ENCODE measurements at places on chromosomes 12 and 14.
A peak's percentile ranks its signal among the peaks of the same experiment; 100 is the strongest.

GRCh38 chr12:58206876-58207275, 265.5 kb downstream of the ATP23 start:
- DNase-seq = no peak

- no peak for DNase-seq
Observed at GRCh38 chr12:98408681-98409080, 106.7 kb upstream of the TMPO start.

- DNase-seq = peak; percentile 7
Observed at GRCh38 chr12:112946236-112947000, 8.1 kb downstream of the OAS3 start.

DNA sequence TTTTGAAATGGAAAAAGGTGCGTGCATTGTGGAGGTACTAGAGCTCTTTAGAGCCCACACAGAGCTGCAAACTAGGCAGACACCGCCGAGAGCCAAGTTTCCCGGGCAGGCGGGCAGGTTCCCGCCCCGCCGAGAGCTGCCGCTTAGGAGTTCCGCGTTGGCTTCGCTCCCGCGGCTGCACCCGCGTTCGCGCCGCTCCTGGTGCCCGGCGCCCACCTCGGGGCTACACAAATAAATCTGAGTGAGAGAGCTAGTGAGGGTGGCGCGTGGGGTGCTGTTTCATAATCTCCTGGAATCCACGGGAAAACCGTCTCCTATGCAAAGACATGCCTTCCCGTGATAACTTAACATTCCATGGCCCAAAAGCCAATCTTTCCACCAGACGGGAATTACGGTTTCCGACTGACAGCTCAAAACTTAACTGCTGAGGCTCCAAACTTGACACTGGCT, 645 bp downstream of the KITLG start:
- DNase-seq = no peak

Measured in HAP-1 (cell line).